ENCODE measurements at places on chromosomes 5 and 9. TPM values are rescaled to one million over a fixed set of nuclear protein-coding genes. Genes with fewer than 3 reads are reported as not detected.

- DNase-seq = no peak
- H3K4me3 ChIP-seq = no peak overlapping the region
- no peaks in the 10 kb centered on the region for H3K27me3 ChIP-seq
- H3K4me1 ChIP-seq = no peaks in the 10 kb centered on the region
- H3K27ac ChIP-seq = no peak overlapping the region
These were observed 33.2 kb upstream of the CYFIP2 start for GRCh38 chr5:157232706-157233105.

FOCAD gene
- 9.3 TPM for total RNA-seq

CCDC152 gene
- 20.8 TPM for total RNA-seq

DNA sequence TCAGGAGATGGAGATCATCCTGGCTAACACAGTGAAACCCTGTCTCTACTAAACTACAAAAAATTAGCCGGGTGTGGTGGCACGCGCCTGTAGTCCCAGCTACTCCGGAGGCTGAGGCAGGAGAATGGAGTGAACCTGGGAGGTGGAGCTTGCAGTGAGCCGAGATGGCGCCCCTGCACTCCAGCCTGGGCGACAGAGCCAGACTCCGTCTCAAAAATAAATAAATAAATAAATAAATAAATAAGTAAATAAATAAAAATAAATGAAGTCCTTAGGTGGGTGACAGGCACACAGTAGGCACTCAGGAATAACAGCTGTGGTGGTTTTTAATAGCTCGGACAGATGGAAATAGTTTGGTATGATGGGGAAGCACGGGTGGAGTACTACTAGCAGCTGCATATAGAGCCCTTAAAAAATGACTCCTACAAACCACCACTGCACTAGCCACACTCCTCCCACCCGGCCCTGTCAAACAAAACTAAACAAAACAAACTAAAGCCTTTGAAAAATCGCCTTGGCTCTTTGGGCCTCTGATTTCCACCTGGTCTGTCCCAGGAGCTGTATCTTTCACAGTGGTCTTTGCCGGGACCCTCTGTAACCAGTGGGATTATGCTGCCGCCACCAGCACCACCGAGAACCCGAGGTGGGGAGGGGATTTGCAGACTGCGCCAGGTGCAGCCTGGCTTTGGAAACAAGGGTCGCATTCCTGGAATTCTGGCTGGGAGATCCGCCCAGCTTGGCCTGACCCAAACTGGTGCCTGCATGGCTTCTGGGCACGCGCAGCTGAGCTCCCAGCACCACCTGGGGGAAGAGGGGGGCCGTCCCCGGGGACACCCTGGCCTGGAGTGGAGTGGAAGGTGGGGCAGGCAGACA, 5.1 kb upstream of the WDR5 start:
- H3K4me3 ChIP-seq = no peak overlapping the region
- H3K27me3 ChIP-seq = no peaks in the 10 kb centered on the region
- H3K4me1 ChIP-seq = peaks cover 52% of the 10 kb centered on the region
- H3K27ac ChIP-seq = no peak overlapping the region

DNA sequence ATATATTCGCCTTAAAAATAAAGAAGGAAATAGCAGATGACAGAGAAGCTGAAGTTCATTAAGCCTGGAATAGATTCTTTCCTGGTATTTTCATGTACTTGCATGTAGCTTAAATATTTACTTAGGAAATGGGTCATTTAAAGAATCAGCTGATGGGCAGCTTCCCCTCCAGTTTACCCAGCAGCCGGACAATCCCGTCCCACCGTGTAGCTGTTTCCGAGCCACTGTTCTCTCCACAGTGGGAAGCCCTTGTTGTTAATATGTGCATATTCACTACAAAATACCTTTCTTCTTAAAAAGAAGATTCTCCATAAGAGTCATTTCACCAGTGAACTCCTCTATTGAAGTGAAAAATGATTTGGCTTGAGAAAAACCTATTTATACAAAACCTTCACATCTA, 187.0 kb downstream of the FANCC start:
- H3K27ac ChIP-seq = no peak overlapping the region
- H3K4me1 ChIP-seq = no peaks in the 10 kb centered on the region
- H3K27me3 ChIP-seq = no peaks in the 10 kb centered on the region

RNF180 gene
- 0.29 TPM for total RNA-seq

TMEM232 gene
- 4.2 TPM for total RNA-seq

AKNA gene
- 122 TPM for total RNA-seq

GRCh38 chr9:127505396-127506116, 54.2 kb downstream of the LRSAM1 start:
- H3K4me3 ChIP-seq = no peak overlapping the region
- no peak overlapping the region for H3K27ac ChIP-seq
- H3K36me3 ChIP-seq = no peaks in the 10 kb centered on the region
- peak; percentile 80 for DNase-seq
- H3K4me1 ChIP-seq = no peaks in the 10 kb centered on the region

QRFP gene
- not detected for total RNA-seq

CD274 gene
- total RNA-seq = 0.29 TPM

FGF10 gene
- total RNA-seq = not detected

- H3K36me3 ChIP-seq = no peaks in the 10 kb centered on the region
- no peak overlapping the region for H3K27ac ChIP-seq
- H3K4me3 ChIP-seq = no peak overlapping the region
- H3K27me3 ChIP-seq = no peaks in the 10 kb centered on the region
- no peak for DNase-seq
- no peaks in the 10 kb centered on the region for H3K4me1 ChIP-seq
These were observed 63.2 kb upstream of the RPS23 start for GRCh38 chr5:82341325-82341724.

DNA sequence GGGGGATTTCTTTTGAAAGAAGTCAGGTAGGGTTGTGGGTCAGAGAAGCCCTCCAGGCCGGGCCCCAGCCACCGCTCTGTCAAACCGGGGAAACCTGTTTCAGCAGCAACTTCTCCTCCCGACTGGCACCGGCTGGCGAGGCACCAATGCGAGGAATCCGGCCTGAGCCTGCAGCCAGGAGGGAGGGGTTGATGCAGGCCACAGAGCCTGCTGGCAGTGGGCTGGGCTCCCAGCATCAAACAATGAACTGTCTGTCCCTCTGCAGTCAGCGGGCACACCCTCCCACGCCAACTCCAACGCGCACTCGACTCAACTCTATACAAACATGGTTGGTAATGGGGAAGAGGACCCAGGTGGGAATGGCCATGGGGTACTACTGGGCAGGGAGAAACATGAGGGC, 12.1 kb downstream of the PCDH1 start:
- no peak overlapping the region for H3K27ac ChIP-seq
- no peaks in the 10 kb centered on the region for H3K36me3 ChIP-seq
- no peak overlapping the region for H3K4me3 ChIP-seq
- H3K4me1 ChIP-seq = no peaks in the 10 kb centered on the region

- no peaks in the 10 kb centered on the region for H3K27me3 ChIP-seq
- no peak for DNase-seq
- no peak overlapping the region for H3K27ac ChIP-seq
- H3K4me3 ChIP-seq = no peak overlapping the region
- no peaks in the 10 kb centered on the region for H3K36me3 ChIP-seq
These were observed 150.1 kb downstream of the SLC28A3 start for GRCh38 chr9:84190411-84190810.

OR4F3 gene
- not detected for total RNA-seq

- H3K36me3 ChIP-seq = no peaks in the 10 kb centered on the region
- DNase-seq = peak; percentile 49
- H3K4me1 ChIP-seq = peaks cover 24% of the 10 kb centered on the region
These were observed 160.8 kb upstream of the CDKN2B start for GRCh38 chr9:22169727-22170503.

LIX1 gene
- not detected for total RNA-seq

LRRC70 gene
- 6.5 TPM for total RNA-seq

DNA sequence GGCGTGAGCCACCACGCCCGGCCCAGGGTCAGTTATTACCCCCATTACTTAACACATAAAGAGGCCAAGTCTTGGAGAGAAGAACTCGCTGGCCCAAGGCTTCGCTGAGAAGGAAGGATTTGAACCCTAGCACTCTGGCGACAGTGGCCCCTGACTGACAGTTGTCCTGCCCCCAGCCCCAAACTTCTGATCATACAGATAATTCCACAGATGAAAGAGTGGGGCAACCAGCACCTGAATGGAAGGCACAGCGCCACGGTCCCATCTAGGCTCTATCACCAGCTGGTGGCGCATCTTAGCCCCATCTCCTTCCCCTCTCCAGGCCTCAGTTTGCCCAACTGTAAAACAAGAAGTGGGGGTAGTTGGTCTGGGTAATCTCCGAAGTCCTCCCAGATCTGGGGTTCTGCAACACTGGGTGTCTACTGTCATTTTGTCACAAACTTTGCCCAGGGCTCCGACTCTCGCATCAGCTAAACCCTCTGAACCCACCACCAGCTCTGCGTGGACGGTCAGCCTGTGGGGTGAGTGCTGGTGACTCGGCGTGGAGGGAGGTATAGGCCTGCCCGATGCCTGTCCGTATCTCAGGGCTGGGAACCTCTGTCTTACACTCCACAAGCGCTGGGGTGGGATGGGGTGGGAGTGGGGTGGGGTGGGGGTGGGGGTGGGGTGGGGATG, 209.3 kb downstream of the C9orf50 start:
- no peak for DNase-seq
- no peak overlapping the region for H3K4me3 ChIP-seq
- no peaks in the 10 kb centered on the region for H3K27me3 ChIP-seq
- H3K27ac ChIP-seq = no peak overlapping the region

PCDHA10 gene
- not detected for total RNA-seq

DNA sequence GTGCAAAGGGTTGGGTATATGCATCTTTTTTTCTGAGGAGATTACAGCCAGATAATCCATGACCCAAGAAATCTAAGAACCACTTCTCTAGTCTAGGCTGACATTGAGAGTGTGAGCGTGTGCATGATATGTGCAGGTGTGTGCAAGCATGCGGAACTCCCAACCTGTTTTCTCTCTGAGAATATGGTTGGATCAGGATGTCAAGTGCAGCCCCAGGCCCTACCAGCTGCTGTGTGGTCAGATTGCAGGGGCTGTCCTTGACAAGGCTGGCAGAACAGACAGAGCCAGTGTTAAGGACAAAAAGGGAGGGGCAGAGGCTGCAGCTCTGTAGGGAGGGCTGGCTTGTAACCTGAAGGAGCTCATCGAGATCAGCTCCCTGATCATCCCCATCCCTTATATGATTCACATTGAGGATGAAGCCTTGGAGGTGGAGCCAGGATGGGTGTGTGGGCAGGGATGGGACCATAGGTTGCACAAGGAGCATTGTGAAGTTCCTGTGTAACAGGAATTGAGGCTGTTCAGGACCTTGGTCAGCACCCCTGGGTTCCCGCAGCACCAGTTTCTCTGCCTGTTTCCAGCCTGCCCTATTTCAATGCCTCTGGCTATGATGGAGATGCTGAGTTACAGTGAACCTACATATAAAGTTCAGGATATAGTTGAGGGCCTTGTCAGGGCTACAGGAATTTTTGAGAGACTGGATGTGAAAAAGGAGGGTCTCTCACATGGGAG, 52.6 kb upstream of the ARAP3 start:
- H3K4me3 ChIP-seq = peak overlapping the region; percentile 22
- H3K36me3 ChIP-seq = no peaks in the 10 kb centered on the region
- DNase-seq = peak; percentile 90
- H3K27me3 ChIP-seq = no peaks in the 10 kb centered on the region
- peaks cover 89% of the 10 kb centered on the region for H3K4me1 ChIP-seq

SLC28A3 gene
- total RNA-seq = not detected

ANKS6 gene
- total RNA-seq = 18.0 TPM

SHISAL2B gene
- total RNA-seq = not detected

GRCh38 chr9:96203867-96204501, 98.0 kb downstream of the HSD17B3 start:
- DNase-seq = no peak
- H3K36me3 ChIP-seq = no peaks in the 10 kb centered on the region
- H3K4me3 ChIP-seq = no peak overlapping the region
- H3K27ac ChIP-seq = no peak overlapping the region
- no peaks in the 10 kb centered on the region for H3K4me1 ChIP-seq

OR1J2 gene
- not detected for total RNA-seq

GRCh38 chr5:68225188-68225910, 9.8 kb downstream of the PIK3R1 start:
- DNase-seq = no peak
- peaks cover 5% of the 10 kb centered on the region for H3K36me3 ChIP-seq
- peaks cover 2% of the 10 kb centered on the region for H3K4me1 ChIP-seq
- H3K27me3 ChIP-seq = no peaks in the 10 kb centered on the region
- H3K4me3 ChIP-seq = no peak overlapping the region

LAMC3 gene
- total RNA-seq = not detected

SEMA5A gene
- total RNA-seq = not detected

DNA sequence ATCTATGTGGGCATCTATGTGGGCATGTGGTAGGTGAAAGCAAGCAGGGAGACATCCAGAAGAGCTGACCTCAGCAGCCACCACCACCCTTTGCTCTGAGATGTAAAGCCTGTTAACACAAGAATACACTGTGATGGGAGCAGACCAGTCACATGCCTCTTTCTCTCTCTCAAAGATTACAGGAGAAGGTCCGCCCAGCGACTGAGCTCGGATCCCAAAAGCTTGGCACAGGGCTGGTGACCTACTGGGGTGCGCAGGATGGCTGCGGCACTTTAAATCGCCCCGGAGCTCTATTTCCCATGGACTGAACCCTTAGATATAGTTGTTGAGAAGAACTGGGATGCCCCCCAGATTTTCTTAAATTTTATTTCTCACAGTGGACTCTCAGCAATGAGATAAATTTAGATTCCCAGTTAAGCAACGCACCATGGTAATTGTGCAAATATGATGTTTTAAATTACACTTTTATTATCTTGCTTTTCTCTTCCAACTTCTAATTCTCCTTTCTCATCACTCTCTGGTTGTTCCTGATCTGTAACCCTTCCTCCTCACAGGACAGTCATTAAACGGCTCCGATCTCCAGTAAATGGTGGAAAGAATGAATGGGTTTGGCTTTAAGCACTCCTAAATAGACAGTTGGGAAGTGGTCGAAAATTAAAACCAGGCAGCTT, 37.7 kb upstream of the ICE1 start:
- H3K36me3 ChIP-seq = no peaks in the 10 kb centered on the region
- no peak for DNase-seq
- H3K27me3 ChIP-seq = no peaks in the 10 kb centered on the region
- H3K27ac ChIP-seq = no peak overlapping the region

GRCh38 chr9:125497906-125498305, 209.1 kb downstream of the MAPKAP1 start:
- H3K4me1 ChIP-seq = peaks cover 20% of the 10 kb centered on the region
- H3K27ac ChIP-seq = no peak overlapping the region
- H3K4me3 ChIP-seq = no peak overlapping the region
- H3K36me3 ChIP-seq = no peaks in the 10 kb centered on the region
- no peak for DNase-seq

DNA sequence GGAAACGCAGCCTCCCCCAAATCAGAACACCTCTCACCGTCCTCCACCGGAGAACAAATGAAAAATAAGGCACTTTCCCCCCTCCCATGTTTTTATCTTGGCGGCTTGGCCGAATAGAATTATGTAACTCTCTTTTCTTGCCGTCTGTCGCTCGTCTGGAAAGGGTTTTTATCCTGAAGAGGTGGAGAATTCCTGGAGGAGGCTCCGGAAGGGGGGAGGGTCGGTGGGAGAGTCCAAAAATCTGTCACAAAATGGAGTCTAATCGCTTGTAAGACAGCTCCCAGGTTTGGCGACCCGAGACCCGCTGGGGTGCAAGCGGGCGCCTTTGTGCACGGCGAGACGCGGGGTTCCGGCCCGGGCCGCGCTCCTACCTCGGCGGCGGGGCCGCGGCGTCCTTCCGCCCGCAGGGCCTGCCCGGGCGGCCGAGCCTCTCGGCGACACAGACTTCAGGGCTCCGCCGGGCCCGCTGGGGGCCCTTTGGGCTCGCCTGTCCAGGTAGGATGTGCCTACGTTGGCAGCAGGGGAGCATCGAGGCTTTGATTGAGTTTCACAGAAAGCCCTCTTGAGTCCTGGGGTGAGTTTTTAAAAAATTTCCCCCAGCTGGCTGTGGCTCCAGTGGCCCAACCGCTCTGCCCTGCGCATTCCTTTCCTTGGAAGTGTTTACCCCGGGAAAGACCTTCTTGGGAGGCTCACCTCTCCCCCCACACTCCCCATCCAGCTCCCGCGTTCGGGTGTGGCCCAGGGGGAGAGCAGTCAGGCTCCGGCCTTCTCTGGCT, 5.0 kb downstream of the LMX1B start:
- no peak overlapping the region for H3K4me3 ChIP-seq
- H3K27ac ChIP-seq = no peak overlapping the region
- no peak for DNase-seq
- H3K27me3 ChIP-seq = no peaks in the 10 kb centered on the region
